ENCODE measurements at places on chromosomes 1 and 21.

DNA sequence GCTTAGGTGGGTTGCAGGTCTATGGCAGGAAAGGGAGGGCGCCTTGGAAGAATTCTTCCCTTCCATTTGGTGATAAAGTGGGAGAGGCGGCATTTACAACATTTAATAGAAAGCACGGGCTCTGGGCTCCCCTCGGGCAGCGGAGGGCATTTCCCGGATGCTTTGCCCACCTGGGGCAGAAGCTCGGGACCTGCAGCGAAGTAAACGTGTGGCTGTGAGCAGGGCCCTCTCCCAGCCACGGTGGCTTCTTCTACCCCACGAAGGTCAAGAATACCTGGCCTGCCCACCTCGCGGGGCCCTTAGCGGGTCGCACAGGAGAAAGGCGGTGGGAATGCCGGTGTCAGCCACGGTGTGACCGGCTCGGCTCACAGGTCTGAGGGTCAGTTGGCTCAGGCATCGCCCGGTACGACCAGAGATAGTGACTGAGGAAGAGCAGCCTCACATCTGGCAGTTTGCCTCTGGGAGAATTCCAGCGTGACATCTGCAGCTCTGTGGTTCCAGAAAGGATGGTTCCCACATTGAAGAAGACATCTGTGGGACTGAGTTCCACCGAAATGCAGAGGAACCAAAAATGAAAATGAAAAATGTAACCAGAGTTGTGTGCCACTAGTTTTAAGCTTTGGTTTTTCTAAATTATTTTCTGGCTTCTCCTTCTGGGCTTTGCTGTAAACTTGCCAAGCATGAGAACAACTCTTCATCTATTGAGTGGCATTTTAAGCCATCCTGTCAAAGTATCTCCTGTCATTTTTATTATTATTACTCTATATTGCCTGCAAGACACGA lies 720 bp upstream of the F3 start:
- no peak for DNase-seq

DNA sequence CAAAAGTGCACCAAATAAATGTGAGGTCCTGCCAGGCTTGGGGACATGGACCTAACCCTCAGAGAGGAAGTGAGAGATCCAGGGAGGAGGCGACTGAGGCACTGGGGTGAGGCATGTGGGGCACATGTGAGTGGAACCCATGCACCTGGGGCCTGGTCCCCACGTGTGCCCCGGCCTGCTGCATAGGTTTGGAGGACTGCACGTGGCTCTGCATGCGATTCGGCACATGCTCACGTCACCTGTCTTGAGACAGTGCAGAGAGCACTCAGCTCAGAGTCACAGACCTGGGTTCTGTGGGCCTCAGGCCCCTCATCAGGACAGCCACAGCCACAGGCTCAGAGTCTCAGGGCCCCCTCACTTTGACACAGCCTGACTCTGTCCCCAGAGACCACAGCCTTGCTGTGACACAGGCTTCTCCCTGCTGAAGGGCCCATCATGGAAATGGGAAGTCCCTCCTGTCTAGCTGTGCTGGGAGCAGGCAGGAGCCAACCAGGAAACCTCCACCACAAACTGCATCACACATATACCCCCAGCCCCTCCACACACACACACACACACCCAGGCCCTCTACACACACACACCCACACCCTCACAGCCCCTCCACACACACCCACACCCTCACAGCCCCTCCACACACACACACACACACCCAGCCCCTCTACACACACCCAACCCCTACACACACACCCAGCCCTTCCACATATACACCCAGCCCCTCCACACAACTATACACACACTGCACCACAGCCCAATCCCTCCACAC lies 48.2 kb downstream of the SLC9A1 start:
- DNase-seq, result no peak

DNA sequence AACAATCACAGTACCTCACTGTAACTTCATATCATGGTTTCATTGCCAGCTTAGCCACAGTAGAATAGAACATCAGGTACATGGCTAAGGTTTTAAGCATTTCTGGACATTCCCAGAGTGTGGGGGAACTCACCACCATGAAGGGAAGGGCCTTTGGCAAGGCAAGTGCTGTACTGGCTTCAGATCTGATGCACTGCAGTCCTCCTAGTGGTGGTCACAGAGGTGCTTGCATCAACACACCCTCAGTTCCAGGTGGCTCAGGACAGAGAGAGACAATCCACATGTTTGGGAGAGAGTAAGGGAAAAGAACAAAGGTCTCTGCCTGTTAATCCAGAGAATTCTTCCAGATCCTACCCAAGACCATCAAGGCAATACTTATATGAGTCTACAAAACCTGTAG lies 528.4 kb upstream of the RGS18 start:
- DNase-seq, result no peak

- DNase-seq, result no peak
These were observed 67.1 kb downstream of the BCAR3 start for GRCh38 chr1:93614541-93614940.

- DNase-seq, result no peak
These were observed 1.6 kb upstream of the ARHGEF16 start for GRCh38 chr1:3452866-3453175.

GRCh38 chr1:22953740-22954141 lies 18.9 kb downstream of the LACTBL1 start:
- DNase-seq, result no peak

- no peak for DNase-seq
These were observed 8.1 kb downstream of the KAZN start for GRCh38 chr1:14606632-14607031.

- DNase-seq, result no peak
These were observed 507.9 kb downstream of the PLA2G4A start for GRCh38 chr1:187336441-187337168.

DNA sequence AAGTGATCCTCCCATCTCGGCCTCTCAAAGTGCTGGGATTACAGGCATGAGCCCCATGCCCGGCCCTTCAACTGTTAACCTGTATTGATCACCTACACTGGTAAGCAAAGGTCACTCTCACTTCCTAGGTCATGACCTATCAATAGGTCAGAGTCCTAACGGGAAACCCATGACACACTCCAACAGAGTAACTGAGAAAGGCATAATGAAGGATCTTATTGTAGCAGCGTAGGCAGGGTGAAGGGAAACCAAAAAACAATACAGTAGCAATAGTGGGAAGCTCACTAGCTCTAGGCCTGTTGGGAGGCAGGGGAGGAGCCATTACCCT lies 19.5 kb upstream of the IFNAR1 start:
- DNase-seq, result no peak

All from activated T-helper 1 cell treated with Interleukin-2 at 50 U/mL for 16 hours (primary cell).